CD4-positive, alpha-beta T cell treated with Interleukin-17A for 1 hour (primary cell): ENCODE measurements at places on chromosomes 16 and 17.

GRCh38 chr17:29674281-29674680 is 51.6 kb upstream of the CORO6 start:
- DNase-seq: no peak

DNA sequence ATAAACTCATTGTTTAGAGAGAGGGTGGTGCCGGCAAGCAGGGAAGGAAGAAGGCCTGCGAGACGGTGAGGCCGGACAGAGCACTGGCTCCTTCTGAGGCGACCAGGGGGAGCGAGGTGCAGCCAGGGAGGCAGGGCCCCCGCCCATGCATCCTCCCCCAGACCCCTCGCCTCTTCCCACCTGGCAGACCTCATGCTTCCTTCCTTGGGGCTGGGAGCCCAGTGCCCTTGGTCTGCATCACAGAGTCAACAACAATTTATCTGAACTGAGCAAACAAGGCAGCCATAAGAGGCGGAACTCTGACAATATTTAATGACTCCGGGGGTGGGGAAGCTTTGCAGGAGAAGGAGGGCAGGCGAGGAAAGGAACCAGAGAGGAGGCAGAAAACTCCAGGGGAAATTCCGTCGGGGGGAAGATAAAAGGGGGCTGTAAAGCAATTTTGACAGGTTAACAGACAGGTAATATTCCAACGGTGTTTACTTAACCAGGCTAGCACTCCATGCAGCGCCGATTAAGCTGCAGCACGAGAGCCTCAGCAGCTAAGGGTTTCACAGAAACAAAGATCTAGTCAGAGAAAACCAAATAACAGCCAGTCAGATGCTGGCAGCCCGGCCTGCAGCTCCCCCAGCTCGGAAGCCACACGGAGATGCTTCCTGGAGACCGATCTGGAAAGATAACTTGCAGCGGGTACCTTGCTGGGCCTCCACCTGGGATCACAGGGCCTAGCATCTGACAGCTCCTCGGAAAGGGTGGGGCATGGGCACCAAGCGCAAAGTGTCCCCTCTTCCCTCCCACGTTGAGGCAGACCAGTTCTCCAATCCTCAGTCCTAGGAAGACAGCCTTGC is 398.2 kb downstream of the SOX9 start:
- DNase-seq: no peak

DNA sequence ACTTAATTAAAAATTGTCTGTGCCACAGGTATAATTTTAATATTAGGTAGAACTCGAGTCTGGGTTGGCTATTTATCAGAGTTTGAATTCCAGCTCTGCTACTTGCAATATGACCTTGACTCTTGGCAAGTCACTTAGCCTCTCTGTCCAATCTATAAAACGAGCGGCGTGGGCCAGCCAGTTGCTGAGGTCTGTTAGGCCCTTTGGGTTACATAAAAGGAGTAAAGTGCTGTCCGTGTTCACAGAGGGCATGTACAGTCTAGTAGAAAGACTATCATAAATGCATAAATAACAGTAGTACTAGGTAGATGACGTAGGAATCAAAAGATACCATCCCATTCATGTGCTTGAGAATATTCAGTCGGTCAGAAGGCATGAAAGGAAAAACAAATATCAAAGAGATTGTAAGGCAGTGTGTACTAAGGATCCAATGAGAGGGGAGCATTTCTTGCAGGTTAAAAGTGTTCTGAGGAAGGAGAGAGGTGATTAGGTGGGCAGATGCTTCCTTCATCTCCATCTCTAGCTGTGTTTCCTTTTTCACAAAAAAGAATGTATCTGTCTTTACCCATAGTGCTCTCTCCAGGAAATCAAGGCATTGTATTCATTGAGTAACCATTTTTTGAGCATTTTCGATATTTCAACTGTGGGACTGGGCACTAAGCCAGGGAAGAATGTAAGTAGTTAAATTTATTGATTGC is 2.4 kb downstream of the TNRC6A start:
- DNase-seq: no peak

- peak; percentile 26 for DNase-seq
These were observed 37.3 kb downstream of the PIEZO1 start for GRCh38 chr16:88747588-88748301.

DNA sequence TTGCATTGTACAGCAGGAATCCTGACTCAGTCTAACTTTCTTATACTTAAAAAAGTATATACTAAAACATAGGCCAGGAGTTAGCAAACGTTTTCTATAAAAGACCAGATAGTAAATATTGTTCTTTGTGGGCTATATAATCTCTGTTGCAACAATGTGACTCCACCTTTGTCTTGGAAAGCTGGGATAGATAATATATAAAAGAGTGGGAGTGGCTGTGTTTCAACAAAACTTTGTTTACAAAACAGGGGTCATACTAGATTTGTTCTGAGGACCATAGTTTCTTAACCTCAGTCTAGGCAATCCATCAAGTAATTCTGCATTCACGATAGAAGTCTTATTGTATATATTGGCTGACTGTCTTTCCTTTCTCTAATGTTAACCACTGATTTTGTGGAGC is 9.0 kb upstream of the TBC1D3B start:
- DNase-seq: no peak

DNA sequence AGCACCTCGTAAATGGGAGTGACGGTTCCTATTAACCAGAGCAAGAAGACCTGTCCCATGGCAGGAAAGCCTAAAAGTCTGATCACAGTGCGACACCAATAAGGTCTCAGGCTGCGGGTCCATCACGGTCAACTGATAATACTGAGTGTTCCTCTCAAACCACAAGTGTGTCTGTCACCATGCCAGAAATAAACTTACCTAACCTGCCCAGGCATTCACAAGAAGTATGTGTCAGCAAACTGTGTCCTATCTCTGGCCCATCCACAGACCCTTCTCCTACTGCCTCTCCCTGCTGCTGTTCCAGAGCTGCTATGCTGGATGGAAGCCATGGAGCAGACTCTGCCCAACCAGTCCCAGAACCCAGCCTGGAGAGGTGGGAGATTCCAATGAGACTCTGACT is 73.5 kb downstream of the ZNF423 start:
- DNase-seq: no peak

DNA sequence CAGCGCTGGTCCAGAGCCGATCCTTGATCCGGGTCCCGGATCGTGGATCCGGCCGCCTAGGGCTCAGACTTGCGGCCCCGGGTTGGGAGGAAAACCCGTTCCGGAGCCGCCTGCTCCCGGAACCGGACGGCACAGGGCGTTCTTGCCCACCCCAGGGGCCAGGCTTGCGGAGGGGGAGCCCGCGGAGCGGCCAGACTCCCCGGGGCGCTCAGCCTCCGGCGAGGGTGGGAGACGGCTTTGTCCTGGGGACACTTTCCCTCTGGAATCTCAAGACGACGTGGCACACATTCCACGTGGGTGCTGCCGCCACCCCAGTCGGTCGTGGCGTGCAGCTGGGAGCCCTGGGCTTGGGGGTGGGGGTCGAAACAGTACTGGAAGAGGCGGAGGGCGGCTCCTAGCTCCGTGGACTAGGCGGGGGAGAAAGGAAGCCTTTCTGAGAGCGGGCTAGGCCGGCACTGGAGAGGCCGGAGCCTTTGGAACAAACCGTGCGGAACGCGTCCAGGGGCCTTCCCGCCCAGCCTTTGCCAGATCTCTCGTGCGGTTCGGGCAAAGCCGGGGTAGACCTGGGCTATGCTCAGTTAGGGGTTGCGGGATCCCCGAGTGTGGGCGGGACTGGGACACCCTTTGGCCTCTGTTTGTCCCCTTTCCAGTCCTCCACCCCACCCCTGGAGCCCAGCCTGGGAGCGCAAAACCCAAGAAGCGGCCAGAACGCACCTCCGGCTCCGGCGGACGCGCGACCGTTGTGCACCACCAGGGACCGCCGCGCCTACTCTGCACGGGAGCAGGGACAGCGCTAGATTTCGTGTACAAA is 26.5 kb downstream of the SREBF1 start:
- DNase-seq: no peak

GRCh38 chr17:80919331-80920311 is 72.0 kb upstream of the CHMP6 start:
- DNase-seq: no peak

GRCh38 chr16:11155284-11155806 is 100.7 kb downstream of the SOCS1 start:
- DNase-seq: no peak

- DNase-seq: no peak
These were observed 70.8 kb downstream of the MAP2K6 start for GRCh38 chr17:69485251-69485661.

GRCh38 chr17:78788451-78788850 is 6.4 kb upstream of the CYTH1 start:
- no peak for DNase-seq

DNA sequence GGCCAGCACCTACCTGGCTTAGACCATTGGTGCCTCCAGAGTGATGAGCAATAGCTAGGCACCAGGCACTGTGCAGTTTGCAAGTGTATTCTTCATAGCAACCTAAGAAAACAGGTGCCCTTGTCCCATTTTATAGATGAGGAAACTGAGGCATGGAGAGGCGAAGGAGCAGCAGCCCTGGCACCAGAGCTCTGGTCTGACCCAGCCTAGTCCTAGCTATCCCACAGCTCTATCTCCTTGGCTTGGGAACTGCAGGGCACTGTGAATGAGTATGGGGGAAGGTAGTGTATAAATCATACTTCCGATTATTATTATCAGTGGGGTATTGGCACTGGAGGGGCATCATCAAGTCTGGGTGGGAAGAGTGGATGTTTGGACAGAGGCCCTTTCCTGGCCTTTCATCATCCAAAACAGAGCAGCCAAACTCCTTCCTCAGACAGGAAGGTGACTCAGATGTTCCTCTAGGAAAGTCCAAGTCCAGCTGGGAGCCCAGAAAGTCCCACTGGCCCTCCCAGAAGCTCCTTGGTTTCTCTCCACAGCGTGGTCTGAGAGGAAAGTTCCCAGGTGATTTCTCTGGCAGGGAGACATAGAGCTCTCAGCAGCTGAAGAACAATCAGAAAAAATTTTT is 32.0 kb upstream of the PLLP start:
- no peak for DNase-seq

- peak; percentile 49 for DNase-seq
These were observed 31.8 kb upstream of the PRM1 start for GRCh38 chr16:11312718-11313492.

DNA sequence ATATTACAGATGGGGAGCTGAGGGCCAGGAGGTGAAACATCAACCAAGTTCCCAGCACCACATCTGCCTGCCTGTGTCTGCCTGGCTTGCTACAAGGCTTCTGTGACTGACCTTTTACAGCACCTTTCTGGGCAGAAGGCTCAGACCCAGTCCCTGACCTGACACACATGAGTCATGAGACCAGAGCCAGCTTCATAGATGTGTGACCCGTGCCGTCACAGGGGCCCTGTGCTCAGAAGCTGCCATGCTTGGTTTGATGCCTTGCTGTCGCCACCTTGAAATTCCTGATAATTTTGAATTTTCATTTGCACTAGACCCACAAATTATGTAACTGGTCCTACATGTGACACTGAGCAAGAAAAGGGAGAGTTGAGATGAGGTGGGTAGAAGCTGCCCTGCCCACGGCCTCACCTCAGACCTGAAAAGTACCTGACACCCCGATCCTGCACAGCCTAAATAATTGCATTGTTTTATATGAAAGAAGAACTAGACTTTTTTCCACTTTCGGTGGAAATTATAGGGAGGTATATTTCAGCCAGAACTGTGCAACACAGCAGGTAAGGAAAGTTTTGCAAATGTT is 13.3 kb upstream of the PECAM1 start:
- DNase-seq: no peak

- DNase-seq: peak; percentile 53
These were observed 852 bp upstream of the HELZ start for GRCh38 chr17:67245694-67246402.

DNA sequence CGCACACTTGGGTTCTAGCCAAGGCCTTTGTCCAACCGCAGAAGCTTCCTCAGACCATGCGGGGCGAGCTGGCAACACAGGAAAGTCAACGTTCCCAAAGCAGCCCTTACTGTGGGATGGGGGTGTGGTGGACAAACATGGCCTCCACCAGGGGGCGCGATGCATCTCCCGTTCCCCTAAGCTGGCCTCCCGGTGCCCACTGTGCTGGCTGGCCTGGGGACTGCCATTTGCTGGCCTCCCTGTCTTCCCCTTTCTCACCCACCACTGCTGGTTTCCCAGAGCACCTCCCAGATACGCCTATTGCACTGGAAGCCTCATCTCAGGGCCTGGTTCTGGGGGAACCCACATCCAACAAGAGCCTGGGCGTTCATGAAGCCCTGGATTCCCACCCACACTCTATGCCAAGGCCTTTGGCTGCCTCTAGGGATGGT is 145.3 kb downstream of the IRF8 start:
- DNase-seq: peak; percentile 9

DNA sequence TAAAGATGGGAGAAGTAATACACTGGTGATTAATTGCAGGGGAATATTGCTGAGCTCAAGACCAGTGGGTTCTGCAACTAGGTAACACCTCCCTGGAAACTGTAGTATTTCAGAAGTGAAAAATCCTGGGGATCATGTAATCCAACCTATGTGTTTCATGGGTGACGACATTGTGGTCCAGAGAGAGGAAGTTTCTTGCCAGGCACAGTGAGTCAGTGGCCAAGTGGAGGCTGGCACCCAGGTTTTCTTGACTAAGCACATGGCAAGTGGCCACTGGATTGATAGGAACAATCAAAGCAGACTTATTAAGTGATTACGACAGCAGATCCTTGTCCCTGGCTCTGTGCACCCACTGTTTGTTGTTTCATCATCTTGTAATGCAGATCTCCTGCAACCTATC is 14.6 kb upstream of the CIITA start:
- DNase-seq: no peak

DNA sequence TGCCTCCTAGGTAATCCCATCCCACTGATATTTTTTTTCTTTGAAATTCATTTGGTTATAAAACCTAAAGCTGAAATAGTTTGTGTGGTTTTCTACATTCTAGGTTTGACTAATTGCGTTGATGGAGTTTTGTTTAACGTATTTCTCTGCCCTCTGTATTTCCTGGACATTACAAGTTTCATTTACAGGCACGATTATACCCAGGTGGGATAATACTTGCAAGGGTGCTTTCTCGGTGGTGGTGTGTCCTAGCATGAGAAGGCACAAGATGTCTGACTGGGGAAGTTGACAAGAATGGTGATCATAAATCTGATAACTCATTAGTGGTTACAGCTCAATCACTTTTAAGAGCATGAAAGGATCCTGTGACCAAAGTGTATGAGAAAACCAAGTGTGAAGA is 45.0 kb downstream of the DYNLRB2 start:
- peak; percentile 17 for DNase-seq

GRCh38 chr17:48045316-48046001 is 2.7 kb upstream of the NFE2L1 start:
- DNase-seq: no peak

- DNase-seq: no peak
These were observed 412 bp downstream of the FKBP10 start for GRCh38 chr17:41813152-41813680.

GRCh38 chr17:4472286-4472685 is 26.4 kb upstream of the SPNS2 start:
- DNase-seq: no peak

GRCh38 chr16:84774810-84775209 is 45.0 kb upstream of the CRISPLD2 start:
- no peak for DNase-seq

- DNase-seq: no peak
These were observed 24.9 kb downstream of the KLHL36 start for GRCh38 chr16:84673203-84673535.

- DNase-seq: no peak
These were observed 901 bp upstream of the HEATR6 start for GRCh38 chr17:60079401-60080243.

GRCh38 chr16:54402270-54402669 is 115.7 kb upstream of the IRX3 start:
- DNase-seq: no peak

GRCh38 chr16:18834864-18835263 is 33.5 kb upstream of the ARL6IP1 start:
- DNase-seq: no peak
